ENCODE measurements at places on chromosomes 1 and 21.
A peak's percentile ranks its signal among the peaks of the same experiment; 100 is the strongest.

DNA sequence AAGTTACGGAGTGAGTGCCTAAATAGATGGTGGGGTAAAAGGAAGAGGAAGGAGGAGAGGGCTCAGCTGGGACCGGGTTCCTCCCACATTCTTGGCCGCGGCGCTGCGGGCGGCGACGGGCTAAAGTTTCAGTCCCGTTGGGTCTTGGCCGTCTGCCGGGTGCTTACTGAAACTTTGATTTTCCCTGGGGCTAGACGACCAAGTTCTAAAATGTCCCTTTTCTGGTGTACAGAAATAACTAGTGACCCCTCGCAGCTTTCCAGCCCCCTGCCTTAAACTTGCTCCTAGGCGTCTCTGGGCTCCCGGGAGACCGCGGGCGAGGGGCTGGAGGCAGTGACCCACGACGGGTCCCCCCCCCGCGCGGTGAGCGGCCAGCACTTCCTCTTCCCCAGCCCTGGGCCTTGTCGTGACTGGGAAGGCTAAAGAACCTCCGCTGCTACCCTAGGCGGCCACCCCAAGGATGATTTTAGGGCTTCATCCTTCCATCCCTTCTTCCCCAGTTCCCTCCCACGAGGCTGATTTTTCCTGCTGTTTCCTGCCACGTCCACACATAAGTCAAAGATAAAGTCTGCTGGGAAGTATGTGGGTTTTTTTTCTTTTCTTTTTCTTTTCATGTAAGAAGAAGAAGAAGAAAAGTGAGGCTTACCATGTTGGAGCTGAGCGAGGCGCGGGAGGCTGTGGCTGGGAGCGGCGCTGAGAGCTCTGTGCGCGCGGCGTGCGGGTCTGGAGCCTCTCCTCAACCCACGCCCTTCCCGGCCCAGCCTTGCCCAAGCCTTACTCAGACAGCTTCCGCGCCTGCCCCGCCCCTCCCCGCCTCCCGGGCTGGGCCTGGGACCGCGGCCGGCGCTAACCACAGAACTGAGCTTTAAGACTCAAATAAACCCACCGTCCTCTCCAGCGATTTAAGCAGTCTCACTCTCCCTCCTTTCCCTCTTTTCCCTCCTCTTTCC, at the start of gene S100A11:
Gene S100A11, minus strand, starts transcription at position 738 of the 950 bp plus-strand sequence. Its CDS starts 89 bp downstream, at position 649.
- peak; percentile 82 for DNase-seq

DNA sequence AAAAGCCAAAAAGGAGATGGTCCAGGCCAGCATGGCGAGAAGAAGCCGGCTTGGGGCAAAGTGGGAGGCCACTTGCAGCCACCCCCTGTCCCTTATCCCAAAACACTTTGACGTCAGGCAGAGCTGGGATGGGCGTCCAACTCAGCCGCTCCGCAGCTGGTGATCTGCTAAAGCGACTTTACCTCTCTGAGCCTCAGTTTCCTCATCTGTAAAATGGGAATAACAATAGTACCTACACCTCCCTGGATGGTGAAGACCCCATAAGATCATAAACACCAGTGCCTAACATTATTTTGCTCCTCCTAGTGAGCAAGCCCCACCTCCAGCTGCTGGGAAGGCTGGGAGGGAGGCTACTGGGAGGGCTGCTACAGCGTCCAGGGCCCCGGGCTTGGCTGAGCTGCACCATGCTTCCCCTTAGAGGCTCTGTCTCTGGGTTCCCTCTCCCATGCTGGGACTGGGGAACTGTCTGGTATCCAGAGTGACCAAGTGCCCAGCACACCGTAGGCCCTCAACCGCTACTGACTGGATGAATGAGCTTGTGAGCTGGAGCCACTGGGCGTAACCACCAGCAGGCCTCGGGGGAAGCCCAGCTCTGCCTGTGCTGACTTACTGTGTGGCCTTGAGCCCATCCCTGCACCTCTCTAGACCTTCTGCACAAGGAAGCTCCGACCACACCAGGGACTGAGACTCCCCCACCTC, 18.3 kb downstream of the IFFO2 start:
- DNase-seq, result no peak

- peak; percentile 72 for DNase-seq
These were observed 37.4 kb downstream of the TRIT1 start for GRCh38 chr1:39845569-39846566.

DNA sequence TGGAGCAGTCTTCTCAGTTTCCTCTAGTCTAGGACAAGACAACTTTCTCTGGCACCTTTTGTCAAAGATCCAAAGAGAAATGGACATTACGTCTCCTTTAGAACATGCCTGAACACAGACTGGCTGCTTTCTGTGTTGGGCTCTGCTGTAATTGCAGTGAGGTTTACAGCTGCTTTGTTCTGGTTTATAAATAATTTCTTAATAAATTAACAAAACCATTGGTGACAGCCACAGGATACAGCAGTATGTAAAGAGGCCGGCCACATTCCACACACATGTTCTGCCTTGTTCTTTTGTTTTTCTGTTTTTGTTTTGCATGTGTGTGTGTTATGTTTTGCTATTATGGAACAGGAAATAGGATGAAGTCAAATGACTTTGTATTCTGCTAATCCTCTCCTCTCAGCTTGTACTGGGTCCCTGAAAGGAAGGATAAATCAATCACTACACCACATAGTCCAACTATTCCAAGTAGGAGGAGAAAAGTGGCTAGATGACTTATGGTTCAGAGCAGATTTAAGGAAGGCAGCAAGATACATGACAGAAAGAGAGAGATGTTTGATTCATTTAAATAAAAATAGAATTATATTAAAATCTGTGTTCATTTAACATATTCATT, 161.5 kb upstream of the ESRRG start:
- no peak for DNase-seq

DNA sequence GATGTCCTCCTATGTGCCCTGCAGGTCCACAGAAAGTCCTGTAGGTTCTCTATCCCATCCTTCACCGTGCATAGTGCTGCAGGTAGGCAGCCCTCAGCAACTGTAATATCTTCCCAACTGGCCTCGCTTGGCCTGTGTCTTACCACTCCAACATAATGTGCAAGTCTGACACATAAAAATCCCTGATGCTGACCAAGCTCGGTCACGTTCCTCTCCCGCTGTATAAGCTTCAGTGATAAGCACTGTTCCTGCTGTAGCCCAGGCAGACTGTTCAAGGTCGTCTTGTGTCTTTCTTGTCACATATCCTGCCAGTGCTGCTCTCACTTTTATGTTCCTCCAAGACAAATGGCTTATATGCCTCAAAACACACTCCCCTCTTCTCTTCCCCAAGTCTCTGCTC, 19.4 kb upstream of the KCNE1 start:
- DNase-seq, result no peak

- DNase-seq, result no peak
These were observed 45.9 kb downstream of the SLC45A1 start for GRCh38 chr1:8363767-8364301.

DNA sequence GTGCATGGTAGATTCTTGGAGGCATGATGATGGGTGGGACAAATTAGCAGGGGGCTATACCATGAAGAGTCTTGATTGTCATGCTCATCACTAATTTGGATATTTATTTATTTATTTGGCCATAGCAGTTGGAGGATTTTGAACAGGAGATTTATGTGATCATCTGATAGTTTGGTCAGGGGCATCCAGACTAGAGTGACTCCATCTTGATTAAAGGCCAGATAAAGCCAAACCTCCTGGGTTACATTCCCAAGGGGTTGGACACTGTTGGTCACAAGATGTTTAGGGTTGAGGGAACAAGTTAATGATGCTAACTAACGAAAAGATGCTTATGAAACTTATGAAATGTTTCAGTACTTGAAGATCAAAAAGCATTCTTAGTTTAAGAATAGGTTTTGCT, 139.8 kb downstream of the MAST2 start:
- no peak for DNase-seq

DNA sequence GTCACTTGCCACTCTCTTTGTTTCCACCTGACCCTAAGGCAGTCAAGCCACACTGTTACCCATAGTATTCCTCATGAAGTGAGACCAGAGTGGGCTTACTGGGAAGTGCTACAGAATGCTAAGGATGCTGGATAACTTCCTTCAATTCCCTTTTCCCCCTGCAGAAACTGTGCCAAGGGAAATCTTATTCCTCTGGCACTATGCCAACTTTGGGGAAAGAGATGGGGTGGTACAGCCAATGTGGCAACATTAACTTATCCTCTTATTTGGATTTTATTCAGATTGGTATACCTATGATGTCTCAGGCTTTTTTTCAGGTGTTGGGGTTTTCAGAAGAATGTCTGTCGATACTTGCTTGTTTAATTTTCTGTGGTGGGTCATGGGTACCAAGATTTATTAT, 599.4 kb upstream of the PBX1 start:
- no peak for DNase-seq

- no peak for DNase-seq
These were observed 4.3 kb upstream of the OR10X1 start for GRCh38 chr1:158583962-158584361.

- DNase-seq, result peak; percentile 40
These were observed 49.3 kb downstream of the SH3GLB1 start for GRCh38 chr1:86753700-86754099.

DNA sequence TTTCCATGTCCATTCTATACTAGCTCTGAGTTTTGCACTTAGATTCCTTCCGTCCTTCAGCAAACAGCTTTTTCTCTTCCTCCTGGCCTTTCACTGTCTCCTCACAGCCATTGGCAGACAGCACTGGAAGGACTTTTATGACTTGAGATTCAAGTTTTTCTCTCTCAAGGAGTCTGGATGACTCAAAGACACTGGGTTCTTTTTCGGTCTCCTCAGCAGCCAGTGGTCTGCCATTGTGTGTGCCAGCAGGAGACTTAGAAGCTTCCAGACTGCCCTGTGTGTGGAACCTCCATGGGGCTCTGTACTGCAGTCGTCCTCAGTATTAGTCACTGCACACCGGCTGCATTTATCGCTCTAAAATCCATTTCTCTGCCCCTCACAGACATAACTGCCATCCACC, 30.5 kb downstream of the NTNG1 start:
- no peak for DNase-seq

DNA sequence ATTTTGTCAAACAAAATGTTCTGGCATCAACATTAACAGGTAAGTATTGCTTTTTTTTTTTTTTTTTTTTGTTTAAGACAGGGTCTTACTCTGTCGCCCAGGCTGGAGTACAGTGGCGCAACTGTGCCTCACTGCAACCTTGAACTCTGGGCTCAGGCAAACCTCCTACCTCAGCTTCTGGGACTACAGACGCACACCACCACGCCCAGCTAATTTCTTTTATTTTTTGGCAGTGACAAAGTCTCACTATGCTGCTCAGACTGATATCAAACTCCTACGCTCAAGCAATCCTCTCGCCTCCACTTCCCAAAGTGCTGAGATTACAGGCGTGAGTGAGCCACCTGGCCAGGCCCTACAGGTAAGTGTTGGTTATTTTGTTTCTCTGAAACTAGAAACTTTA, 2.4 kb downstream of the TUT4 start:
- DNase-seq, result no peak

DNA sequence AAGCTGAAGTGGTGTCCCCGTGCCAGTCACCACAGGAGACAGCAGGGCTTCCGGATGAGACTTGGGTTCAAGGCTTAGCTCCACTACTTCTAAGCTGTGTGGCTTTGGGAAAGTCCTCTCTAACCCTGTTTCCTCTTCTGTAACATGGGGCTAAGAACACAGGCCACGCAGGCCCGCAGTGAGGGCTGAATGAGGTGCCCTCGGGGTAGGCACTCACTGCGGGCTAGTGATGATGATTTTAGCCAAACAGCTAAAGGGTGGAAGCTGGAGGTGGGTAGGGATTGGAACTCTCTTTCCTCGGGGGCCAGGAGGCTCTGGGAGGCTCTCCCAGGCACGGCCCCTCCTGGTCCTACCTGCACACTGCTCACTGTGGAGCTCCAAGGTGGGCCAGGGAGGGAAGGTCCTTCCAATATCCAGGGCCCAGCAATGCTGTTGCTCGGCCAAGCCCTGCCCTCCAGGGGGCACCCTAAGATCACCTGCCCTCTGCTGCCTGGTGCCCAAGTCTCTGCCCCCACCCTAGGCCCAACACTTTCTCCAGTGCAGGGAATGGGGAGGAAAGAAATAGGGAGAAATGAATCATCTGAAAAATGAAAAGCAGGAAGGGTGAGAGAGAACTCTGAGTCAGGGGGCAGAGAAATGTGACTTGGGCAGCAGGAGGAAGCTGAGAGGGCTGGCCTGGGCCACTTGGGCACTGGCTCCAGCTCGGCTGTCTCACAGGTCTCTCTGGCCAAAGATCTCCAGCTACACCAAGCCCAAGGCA, 19.2 kb upstream of the EVA1B start:
- peak; percentile 52 for DNase-seq

DNA sequence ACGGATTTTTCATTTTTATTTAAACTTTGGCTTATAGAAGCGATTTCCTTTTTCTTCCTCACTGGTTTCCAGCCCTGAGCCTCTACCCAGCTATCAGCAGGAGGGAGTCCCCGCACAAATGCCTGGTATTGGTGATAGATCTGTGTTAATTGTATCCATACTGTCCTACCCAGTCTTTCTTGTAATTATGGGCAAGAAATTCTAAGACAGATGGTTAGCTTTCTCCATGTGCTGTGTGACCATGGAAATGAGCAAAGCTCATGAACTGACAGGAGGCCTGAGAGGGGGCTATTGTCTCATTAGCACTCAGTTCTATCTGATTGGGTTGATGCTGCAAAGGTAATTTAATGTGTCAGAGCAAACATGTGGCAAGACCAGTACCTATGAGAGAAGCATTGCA, 108.1 kb upstream of the IVNS1ABP start:
- DNase-seq, result no peak

GRCh38 chr1:48246727-48247126, 24.2 kb downstream of the SLC5A9 start:
- DNase-seq, result no peak

DNA sequence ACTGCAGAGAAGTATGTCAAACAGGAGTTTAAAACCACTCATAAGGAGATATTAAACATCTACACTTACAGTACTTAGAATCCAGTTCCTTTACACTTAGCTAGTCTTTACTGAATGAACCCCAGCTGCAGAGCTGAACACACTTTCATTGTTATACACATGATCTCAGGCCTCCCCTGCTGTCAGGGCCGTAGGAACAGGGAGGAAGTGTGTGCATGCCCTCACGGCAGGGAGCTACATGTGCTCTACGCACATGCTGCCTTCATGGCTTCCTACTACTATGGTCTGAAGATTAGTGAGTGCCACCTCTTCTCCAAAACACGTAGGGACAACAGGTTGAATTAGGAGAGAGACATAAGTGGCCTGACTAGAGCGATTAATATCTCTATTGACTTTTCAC, 191.5 kb downstream of the SIPA1L2 start:
- no peak for DNase-seq

- no peak for DNase-seq
These were observed 123.0 kb downstream of the PCBP3 start for GRCh38 chr21:45766501-45766900.

- DNase-seq, result no peak
These were observed 923 bp upstream of the IFNGR2 start for GRCh38 chr21:33402001-33402979.

All from HEK293T (cell line).